ENCODE measurements at places on chromosomes 12 and 14. TPM values are rescaled to one million over a fixed set of nuclear protein-coding genes. Genes with fewer than 3 reads are reported as not detected.
A peak's percentile ranks its signal among the peaks of the same experiment; 100 is the strongest.

GRCh38 chr12:16939871-16940306 is 333.9 kb upstream of the LMO3 start:
- no peaks in the 10 kb centered on the region for H3K4me1 ChIP-seq
- H3K4me3 ChIP-seq = no peak overlapping the region
- no peak overlapping the region for H3K27ac ChIP-seq
- no peaks in the 10 kb centered on the region for H3K27me3 ChIP-seq

The SLC5A8 gene
- not detected for total RNA-seq

GRCh38 chr14:53152184-53152886 is 788 bp downstream of the DDHD1 start:
- H3K27me3 ChIP-seq = no peaks in the 10 kb centered on the region
- peaks cover 30% of the 10 kb centered on the region for H3K36me3 ChIP-seq
- H3K27ac ChIP-seq = peak overlapping the region; percentile 95
- peak; percentile 70 for DNase-seq
- H3K4me1 ChIP-seq = peaks cover 52% of the 10 kb centered on the region

DNA sequence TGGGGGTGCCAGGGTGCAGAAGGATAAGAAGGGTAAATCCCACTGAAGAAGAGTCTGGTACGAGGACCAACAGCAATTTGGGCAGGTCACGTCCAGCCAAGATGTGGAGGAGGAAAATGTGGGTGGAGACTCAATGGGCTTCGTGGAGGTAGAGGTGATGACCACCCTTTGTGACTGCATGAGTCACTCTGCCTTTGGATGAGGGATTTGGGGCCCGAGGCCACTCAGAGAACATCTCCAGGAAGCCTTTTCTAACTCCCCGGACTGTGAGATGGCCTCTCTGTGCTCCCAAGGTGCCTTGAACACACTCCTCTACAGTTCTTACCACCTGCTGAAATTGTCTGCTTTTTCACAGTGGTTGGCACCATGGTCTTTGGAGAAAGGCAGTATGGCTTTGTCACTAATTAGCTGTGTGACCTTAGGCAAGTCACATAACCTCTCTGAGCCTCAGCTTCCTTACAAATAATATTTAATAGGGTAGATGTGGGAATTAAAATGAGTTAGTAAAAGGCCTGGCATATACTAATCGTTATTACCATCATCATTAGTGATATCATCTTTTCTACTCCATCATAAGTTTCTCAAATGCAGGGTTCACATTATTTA is 67.0 kb upstream of the ARHGAP5 start:
- no peak for DNase-seq
- no peaks in the 10 kb centered on the region for H3K27me3 ChIP-seq
- H3K4me1 ChIP-seq = no peaks in the 10 kb centered on the region
- H3K36me3 ChIP-seq = no peaks in the 10 kb centered on the region
- H3K4me3 ChIP-seq = no peak overlapping the region

The CFAP54 gene
- total RNA-seq = 0.14 TPM

GRCh38 chr12:8461426-8461825 is 5.7 kb downstream of the CLEC6A start:
- no peak overlapping the region for H3K4me3 ChIP-seq
- H3K27me3 ChIP-seq = peaks cover 4% of the 10 kb centered on the region
- no peaks in the 10 kb centered on the region for H3K36me3 ChIP-seq
- no peak overlapping the region for H3K27ac ChIP-seq
- H3K4me1 ChIP-seq = no peaks in the 10 kb centered on the region
- DNase-seq = no peak

GRCh38 chr12:3991798-3992580 is 118.8 kb upstream of the PARP11 start:
- H3K27ac ChIP-seq = no peak overlapping the region
- H3K4me3 ChIP-seq = no peak overlapping the region
- H3K36me3 ChIP-seq = no peaks in the 10 kb centered on the region

- peak overlapping the region; percentile 30 for H3K27ac ChIP-seq
- no peak overlapping the region for H3K4me3 ChIP-seq
- H3K27me3 ChIP-seq = no peaks in the 10 kb centered on the region
Observed at GRCh38 chr12:69497308-69498026, 27.3 kb downstream of the FRS2 start.

- H3K27ac ChIP-seq = no peak overlapping the region
- H3K4me3 ChIP-seq = no peak overlapping the region
- no peak for DNase-seq
Observed at GRCh38 chr12:104292872-104293794, 10.4 kb upstream of the EID3 start.

The DCAF5 gene
- 30.4 TPM for total RNA-seq

The MYL2 gene
- not detected for total RNA-seq

The KLRK1 gene
- total RNA-seq = 0.75 TPM
